ENCODE measurements at places on chromosomes 3 and 15.

DNA sequence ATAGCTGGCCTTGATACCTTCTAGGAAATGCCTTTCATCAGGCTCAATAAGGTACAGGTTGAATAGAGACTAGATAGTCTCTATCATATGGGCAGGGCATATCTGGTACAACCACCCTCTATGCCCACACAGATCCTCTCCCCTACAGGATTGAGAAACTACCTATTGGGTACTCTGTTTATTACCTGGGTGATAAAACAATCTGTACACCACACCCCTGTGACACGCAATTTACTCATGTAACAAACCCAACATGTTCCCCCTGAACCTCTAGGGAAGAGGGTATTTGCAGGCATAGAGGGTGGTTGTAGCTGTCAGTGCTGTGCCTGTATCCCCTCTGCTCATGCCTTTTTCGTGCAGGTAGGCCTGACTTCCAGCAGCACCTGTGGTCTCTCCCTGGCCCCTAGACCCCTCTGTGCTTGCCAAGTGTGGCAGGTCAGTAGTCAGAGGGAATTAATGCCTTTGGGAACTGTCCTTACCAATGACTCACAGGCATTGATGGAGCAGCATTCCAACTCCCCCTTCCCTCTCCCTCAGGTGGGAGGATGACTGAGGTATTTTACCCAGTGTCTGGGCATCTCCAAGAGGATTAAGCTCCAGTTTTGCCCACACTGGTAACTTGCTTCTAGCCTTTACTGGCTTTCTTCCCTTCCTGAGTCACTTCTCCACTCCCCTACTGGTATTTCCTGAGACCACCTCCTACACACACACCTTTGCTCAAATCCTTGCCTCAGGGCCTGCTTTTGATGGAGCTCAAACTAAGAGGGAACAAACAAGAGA lies 18.3 kb downstream of the CLSTN2 start:
- no peak for DNase-seq

DNA sequence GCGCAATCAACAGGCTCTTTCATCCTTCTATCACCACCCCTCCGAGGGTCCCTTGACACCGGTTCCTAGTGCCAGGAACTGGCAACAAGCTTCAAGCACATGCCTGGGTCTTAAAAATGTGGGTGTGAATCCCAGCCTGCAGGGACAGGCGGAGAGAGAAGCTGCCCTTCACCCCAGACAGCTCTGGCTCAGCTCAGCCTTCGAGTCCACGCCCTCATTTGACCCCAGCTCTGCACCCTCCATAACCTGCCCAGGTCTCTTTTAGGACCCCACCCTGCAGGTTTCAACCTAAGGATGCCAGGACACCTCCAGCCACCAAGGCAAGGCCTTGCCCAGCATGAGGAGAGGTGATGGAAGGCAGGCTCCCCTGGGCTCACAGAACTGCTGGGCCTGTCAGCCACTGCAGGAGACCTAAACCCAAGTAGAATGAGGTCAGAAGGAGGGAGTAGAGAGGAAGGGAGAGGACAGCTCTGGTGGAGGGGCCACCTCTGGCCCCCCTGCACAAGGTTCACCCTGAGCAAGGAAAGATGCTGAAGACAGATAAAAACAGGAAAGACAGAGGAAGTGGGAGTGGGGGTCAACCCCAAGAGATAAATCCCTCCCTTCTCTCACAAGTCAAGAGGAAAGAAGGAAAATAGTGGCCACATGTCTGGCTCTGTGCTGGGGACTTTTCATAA lies 2.6 kb upstream of the LOXL1 start:
- DNase-seq = no peak

GRCh38 chr15:40115670-40116093 lies 7.0 kb upstream of the BMF start:
- no peak for DNase-seq

DNA sequence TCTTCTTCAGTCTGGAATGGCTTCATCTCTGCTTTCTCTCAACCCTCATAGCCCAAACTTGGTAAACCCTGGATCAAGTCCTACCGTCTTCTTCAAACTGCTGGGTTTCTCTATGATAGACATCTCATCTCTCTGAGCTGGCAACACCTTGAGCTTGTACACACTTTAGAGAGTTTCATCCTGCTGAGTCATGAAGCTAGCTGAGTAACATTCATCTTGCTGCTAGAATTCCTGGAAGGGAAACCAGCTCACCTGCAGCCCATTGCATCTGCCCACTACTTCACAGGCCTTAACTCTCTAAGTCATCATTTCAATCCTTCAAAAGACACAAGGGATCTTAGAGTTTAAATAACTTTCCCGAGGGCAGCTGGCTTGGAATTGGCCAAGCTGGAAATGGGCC lies 175.5 kb upstream of the RORA start:
- DNase-seq = no peak

GRCh38 chr15:65862682-65863081 lies 6.6 kb upstream of the RAB11A start:
- no peak for DNase-seq

DNA sequence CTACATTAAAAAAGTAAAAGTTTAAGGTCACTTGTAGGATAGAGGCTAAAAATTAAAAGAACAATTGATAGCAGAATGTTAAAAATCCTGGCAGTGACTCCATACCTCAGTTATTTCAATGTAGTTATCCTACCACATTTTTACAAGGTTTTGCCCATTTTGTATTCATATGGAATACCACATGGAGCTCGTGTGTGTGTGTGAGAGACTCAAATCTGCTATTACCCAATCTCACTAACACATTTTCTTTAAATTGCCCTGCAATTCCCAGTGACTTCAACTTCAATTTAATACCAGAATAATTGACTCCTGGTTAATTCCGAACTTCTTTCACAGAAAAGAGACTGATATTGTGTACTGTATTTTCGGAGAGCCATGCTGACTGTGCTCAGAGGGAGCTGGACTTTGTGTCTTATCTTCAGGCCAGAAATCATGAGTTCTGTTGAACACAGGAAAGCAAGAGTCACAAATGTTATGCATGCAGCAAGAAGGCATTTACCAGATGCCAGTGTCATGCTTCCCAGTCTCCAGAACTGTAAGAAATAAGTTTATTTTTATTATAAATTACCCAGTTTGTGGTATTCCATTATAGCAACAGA lies 529.0 kb upstream of the NECTIN3 start:
- DNase-seq = no peak

DNA sequence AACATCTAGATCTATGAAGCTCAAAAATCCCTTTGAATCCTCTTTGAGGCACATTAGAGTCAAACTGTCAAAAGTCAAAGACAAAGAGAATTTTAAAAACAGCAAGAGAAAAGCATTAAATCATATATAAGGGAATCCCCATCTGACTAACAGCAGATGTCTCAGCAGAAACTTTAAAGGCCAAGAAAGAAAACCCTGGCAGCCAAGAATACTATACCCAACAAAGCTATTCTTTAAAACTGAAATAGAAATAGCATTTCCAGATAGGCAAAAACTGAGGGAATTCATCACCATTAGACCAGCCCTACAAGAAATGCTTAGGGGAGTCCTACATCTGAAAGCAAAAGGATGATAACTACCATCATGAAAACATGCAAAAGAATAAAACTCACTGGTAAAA lies 211.2 kb upstream of the PDZRN3 start:
- no peak for DNase-seq

GRCh38 chr3:127535901-127536829 lies 54.4 kb downstream of the TPRA1 start:
- peak; percentile 61 for DNase-seq

- no peak for DNase-seq
These were observed 127.6 kb downstream of the TBL1XR1 start for GRCh38 chr3:177069514-177070329.

DNA sequence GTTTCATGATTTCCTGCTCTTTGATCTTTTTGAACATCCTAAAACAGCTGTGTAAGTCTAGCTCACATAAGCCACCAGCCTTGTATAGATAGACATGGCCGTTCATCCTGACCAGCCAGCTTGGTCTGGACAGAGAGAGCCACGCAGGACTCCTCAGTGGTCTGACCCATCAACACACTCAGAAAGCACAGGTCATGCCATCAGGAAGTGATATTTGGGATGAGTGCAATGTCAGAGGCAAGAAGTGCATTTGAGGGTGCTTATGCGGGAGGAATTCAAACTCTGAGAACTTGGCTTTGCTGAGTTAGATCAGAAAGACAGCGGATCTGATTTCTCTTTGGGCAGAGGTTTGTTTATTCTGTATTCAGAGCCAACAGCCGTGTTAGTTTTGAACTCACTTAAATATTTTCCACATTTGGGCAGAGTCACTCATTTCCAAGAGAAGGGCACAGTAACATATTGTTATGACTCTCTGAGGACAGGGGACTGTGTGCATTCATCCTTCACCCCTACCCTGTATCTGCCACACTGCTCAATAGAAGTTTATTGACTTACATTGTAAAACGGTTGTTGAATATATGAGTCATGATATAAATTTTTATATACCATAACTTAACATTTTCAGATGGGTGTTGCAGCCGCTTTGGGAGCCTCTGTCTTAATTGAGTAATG lies 225.3 kb upstream of the LYSMD4 start:
- DNase-seq = no peak

DNA sequence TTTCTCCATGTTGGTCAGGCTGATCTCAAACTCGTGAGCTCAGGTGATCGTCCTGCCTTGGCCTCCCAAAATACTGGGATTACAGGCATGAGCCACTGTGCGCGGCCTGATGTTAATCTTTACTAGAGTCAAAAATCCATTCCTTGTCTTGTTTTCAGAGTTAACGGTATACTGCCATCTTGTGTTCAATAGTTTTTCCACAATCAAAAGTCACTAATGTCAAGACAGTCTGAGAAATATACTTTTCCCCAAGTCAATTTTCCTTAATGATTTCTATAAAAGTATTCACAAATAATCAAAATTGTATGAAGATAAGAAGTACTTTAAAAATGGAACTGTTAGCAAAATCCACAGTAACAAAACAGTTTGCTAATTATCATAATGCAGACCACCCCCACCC lies 8.5 kb downstream of the CRBN start:
- no peak for DNase-seq

DNA sequence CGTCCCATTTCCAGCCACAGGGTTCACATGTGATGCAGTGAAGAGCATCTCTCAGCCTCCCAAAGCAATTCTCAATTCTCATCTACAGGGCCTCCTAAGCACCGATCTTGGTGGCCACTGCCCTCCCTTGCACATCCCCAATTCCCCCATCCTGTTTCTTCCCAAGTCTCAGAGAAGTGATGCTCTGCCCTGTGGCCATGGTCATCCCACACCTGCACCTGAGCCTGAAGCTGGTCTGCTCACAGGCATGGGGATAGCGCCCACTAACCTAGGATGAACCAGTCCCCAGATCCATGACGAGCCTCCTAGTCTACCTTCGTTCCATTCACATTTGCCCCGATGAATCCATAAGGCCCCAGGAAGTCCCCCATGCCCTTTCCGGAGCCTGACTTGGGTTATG lies 201.5 kb downstream of the UACA start:
- DNase-seq = no peak

- no peak for DNase-seq
These were observed 75.8 kb downstream of the CBLB start for GRCh38 chr3:105793040-105793439.

GRCh38 chr15:81194723-81195122 lies 2.0 kb upstream of the IL16 start:
- DNase-seq = no peak

DNA sequence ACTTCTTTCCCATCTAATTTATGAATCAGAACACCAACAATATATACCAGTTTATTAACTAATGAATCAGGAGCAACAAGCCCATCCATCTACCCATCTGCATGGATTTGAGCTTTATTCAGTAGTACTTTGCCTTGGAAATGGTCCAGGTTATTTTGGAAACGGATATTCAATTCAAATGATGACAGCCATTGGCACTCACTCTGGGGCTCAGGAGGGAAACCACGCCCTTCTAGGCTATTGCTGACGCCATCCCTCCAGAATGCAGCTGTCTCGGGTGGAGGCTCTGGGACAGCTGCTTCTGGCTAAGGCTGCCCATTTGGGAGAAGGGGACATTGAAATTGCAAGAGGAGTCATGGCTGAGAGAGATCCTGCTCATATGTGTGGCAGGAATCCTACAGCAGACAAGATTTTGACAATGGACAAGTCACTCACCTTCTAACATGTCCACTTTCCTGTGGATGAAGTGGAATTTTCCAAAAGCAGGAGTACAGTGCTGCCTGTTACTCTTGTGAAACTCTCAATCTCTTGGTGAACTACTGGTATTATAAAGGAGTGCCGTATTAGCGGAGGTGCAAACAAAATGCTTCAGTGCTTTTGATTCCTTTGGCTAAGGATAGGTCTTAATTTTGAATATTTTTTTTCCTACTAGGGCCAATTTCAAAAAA lies 29.3 kb upstream of the TRAK1 start:
- no peak for DNase-seq

DNA sequence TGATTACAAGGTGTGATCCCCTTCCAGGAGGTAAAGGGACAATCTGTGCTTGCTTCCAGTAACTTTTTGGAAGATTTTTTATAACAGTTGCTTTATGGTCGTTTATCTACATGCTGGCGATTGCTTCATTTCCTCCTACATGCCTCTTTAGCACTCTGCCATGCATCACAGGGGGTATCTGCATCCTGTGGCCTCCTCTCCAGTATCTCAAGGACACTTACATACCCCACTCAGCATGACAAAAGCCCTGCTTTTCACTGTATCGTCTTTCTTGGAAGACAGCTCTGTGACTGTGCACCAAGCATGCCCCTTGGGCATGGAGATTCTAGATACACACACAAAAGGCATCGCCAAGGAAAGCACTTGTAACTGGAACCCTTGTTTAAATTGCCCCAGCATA lies 25.3 kb downstream of the CAPN3 start:
- no peak for DNase-seq

GRCh38 chr3:12959410-12959809 lies 113.8 kb downstream of the IQSEC1 start:
- no peak for DNase-seq

GRCh38 chr3:67093305-67093704 lies 95.2 kb downstream of the KBTBD8 start:
- no peak for DNase-seq

- DNase-seq = no peak
These were observed 9.4 kb downstream of the PLCB2 start for GRCh38 chr15:40298216-40298935.

DNA sequence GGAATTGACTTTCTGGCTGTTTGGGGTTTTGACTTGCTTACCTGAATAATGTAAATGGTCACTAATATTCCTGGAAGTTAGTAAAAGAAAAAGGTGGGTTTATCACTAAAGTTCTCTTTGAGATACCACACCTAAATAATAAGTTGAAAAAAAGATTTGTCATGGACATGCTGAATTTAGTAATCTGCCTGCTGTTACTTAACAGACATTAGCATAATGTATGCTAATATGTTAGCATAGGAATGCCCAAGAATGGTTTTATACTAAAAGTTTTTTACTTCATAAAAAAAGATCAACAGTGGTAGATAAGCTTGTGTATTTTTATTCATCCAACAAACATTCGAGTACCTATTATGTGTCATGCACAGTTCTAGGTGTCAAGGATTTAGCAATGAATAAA lies 36.5 kb downstream of the GMPS start:
- no peak for DNase-seq

- DNase-seq = no peak
These were observed 28.2 kb downstream of the ZNF662 start for GRCh38 chr3:42934111-42934510.
